ENCODE measurements at places on chromosomes 3 and 15.
A peak's percentile ranks its signal among the peaks of the same experiment; 100 is the strongest.

DNA sequence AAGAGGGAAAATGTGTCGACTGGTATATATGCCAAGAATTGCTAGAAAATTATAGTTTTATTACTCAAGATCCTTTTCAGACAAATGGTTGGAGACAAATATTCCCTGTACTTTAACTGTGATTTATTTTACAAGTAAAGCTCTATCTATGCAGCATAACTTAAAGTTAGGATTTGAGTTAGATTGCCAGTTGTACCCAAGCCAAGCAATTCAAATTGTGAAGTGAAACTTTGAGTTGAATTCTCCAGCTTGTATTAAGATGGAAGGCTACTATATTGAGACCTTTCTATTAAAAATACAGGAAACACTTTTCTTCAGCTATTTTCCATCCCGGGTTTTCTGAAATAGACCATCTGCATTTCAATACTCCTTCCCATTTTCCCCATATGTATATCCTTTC is 333.1 kb upstream of the RBMS3 start:
- no peak for DNase-seq

- no peak for DNase-seq
Measured at GRCh38 chr15:65908876-65909275, 39.6 kb downstream of the RAB11A start.

DNA sequence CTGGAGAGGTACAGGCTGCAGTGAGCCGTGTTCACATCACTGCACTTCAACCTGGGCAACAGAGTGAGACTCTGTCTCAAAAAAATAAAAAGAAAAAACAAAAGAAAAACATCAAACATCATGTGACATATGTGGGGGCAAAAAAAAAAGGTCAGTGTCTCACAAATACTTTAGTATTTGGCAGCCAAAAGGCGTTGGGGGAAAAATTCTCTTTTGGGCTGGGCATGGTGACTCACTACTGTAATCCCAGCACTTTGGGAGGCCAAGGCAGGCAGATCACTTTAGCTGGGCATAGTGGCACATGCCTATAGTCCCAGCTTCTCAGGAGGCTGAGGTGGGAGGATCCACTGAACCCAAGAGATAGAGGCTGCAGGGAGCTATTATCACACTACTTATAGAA is 47.6 kb downstream of the TMCC1 start:
- DNase-seq, result no peak

- DNase-seq, result peak; percentile 60
Measured at GRCh38 chr3:30347679-30348216, 258.7 kb upstream of the TGFBR2 start.

DNA sequence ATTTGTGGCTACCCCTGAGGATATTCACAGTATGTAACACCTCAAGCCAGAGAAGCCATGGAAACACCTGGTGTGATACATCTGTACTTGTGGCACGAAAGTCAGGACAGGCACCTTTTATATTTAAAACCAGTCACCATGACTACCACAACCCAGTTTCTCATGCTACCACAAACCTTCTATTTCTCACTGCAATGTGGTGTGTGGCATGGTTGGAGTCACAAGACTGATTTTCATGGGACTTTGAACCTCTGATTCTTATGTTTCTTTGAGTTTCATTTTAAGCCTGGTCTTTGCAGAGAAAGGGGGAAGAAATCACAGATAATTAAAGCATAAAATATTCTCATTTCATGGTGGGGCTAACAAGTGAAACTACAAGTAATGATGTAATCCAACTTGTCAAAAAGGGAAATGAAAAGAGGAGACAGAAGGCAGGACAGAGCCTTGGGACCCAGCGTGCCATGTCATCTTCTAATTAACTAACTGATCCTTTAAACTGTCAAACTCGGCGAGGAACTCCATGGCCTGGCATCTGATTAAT is 175.9 kb downstream of the PDZRN3 start:
- no peak for DNase-seq

- DNase-seq, result peak; percentile 74
Measured at GRCh38 chr3:183116025-183116614, 16.8 kb upstream of the MCCC1 start.

DNA sequence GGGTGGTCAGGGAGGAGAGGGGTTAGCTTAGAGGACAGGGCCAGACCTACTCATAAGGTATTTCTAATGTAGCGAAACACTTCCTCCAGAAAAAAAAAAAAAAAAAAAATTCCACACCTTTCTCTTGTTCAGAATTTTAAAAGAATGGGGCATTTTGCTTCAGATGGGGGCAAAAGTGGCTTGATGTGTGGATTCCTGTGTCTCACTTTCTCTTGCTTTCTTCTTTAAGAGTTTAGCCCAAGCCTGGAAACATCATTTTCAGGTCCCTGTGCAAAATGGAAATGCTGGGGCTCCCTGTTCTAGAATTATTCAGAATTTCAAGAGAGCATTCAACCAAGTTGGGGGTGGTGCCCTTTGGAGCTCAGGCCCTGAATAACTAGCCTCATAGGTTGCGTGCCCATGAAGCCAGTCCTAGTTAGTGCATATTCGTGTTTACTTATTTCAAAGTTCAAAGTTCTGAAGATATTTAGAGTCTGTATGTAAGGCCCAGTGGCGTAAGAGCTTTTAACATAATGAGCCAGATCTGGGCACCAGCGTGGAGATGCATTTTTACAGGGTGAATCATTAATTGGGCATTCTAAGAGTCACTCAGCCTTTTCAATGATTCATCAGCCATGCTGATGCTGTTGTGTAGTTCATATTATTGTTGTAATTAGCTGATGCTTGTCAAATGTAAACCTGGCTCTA is 104.5 kb downstream of the RPLP1 start:
- no peak for DNase-seq

GRCh38 chr15:35098737-35099136 is 13.6 kb upstream of the NANOGP8 start:
- no peak for DNase-seq

DNA sequence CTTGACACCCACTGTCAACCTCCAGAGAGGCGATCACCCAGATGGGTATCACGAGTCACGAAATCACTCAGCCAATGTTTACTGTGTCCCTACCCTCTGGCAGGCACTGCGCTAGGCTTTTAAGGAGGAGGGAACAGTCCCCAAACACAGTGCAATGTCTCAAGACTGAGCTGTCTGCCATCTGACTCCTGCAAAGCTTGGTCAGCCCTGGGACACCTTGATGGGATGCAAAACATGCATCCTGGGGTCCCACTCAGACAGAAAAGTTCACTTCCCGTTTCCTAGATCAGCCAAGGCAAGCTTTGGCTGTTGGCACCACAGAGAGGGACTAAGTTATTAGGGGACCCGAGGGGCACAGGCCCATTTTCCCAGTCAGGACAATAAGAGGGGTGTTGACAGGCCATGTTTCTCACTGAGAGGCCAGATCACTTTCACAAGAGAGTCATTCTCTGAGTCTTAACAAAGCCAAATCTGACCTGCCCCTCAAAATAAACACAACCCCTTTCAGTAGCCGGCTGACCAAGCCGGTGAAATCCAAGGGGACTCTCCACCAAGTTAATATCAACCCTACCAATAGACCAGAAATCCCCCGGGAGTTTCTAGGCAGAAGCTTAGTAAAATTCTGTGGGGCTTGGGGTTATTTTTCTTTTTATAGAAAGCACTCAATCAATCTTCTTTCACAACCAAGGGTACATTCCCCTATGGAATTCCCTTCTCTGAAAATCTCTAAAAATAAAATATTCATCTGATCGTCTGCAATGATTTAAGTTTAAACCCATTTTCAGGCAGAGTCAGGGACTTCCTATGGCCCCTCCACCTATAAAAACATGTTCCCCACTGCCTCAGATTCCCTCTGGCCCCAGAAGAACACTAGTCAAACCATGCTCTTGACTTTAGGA is 3.5 kb downstream of the RFTN1 start:
- DNase-seq, result peak; percentile 46

DNA sequence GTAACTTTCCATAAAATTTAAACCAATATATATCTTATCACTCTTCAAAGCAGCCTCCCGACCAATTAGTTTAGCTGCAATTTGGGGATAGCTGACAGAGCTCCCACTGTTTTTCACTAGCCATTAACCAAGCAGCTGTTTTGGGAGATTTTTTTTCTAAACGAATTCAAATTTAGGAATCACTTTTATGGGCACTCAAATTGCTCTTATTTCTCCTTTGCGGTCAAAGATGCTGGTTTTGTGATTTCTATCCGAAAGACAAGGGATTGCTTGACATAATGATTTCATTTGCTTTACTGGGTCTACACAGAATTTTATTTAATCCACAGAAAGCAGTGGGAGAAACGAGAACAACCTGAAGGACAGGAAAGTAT is 505.7 kb upstream of the IL12A start:
- no peak for DNase-seq

- DNase-seq, result no peak
Measured at GRCh38 chr15:48102167-48102566, 18.6 kb upstream of the SLC24A5 start.

DNA sequence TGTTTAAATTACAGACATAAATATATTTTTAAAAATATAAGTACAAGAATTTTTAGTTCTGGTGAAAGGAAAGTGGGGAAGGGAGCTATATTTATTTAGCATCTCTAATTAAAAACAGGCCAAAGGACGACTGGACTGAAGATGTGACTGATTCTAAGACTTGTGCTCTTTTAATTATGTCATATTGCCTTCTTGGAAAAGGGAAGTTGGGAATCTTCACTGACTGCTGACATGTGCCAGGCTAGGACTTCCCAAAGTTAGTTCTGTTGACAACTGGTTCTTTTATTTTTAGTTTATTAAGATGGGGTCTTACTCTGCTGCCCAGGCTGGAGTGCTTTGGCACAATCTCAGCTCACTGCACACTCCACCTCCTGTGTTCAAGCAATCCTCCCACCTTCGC is 13.5 kb downstream of the CNOT10 start:
- no peak for DNase-seq

DNA sequence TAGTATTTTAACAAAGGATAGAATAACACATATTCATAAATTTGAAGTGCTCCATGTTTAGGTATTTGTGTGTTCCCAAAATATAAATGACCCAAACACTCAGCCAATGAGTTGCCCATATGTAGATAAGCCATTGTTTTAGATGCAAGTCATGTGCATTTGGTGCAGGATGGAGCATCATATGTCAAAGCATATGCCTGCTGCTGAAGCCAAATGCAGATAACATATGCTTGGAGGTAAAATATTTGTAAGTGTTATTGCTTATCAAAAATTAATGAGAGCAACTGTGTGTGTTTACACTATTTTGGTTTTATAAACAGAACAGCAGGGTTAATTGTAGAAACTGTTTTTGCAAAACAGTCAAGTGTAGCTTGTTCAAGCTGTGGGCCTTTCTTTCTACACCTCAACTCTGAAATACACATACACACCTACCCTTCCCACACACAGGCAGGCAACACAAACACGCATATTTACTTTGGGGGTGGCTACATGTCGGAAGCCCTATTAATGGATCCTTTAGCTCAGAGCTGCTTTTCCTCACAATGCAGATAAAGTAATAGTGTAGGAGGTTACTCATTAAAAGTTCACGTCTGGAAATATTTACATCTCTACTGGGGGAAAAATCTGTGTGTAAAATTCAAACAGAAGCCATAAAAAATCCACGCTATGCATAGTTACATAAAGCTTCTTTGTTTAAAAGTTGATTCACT is 521.4 kb downstream of the ZNF385D start:
- no peak for DNase-seq

DNA sequence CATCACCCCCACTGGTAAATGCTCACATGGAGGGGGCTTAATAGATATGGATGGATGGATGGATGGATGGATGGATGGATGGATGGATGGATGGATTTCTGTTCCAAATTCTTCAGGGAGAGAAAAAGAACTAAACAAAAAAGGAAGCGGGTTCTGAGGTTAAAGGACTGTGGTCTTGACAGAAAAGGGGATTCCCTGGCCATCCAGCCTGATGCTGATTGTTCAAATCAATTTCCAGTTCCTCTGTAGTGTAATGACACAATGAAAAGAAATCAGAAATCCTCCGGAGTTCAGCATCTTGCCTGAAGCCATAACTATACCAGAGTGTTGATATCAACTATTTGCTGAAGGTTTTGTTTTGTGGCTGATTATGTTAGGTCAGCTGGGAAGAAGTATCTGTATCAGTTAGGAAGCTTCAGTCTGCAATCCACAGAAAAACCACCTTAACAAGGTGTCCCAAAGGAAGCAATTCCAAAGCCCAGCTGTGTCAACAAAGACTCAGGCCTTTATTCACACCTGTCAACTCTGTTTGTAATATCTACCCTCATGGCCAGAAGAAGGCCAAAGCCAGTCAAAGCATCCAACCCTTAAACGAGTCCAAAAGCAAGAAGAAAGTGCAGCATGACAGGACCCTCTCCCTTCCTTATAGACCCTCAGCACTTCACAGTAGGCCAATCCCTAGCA is 24.5 kb upstream of the RASA2 start:
- DNase-seq, result no peak

GRCh38 chr15:95302206-95302605 is 1028.3 kb upstream of the NR2F2 start:
- no peak for DNase-seq

- DNase-seq, result no peak
Measured at GRCh38 chr3:52373676-52374075, 57.6 kb downstream of the DNAH1 start.

DNA sequence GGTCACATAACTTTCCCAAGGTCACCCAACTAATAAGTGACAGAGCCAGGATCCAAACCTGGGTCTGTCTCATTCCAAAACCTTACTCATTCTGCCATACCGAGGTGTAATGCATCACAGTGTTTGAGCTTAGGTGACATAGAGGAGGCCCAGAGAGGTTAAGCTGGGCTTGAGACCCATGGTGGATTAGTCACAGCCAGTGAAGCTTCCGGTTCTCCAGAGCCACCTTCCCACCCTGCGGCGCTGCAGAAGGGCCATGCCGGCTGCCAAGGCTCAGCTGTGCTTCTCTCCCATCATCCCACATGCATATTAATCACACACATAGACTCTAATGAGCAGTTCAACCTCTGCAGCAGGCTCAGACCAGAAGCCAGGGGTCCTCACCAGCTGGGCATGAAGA is 42.2 kb downstream of the SPSB4 start:
- DNase-seq, result no peak

GRCh38 chr3:148588291-148588690 is 109.4 kb upstream of the AGTR1 start:
- DNase-seq, result no peak

- DNase-seq, result no peak
Measured at GRCh38 chr15:89034305-89034704, 54.0 kb upstream of the ABHD2 start.

DNA sequence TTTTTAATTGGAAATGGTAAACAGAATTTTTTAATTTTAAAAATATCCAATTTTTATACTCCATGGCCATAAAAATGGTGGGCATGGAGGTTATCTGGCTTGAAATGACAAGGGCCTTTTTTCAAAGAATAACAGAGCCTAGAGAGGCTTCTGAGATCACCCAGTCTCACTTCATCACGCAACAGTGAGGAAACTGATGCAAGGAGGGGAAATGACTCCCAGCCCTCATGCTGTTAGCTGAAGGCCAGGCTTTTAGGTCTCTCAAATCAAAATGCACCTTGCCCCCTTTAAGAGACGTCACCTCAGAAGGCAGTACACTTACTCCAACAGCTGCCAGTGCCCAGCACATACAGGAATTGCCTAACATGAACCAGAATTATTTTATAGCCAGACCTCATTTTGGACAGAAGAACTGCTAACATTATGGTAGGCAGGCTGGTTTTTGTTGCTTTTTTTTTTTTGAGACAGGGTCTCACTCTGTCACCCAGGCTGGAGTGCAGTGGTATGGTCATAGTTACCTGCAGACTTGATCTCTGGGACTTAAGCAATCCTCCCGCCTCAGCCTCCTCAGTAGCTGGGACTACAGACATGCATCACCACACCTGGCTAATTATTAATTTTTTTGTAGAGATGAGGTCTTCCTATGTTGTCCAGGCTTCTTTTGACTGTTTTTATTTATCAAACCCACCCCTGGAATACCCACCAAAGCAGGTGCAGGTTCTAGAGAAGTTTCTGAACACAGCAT is 9.1 kb downstream of the RAB43 start:
- peak; percentile 66 for DNase-seq

- DNase-seq, result peak; percentile 66
Measured at GRCh38 chr3:44554626-44555592, at the start of gene ZKSCAN7. TSS of gene ZKSCAN7 (plus strand) at chr3:44555193. CDS start at chr3:44557048, 1,855 bp downstream.
